ENCODE measurements at places on chromosomes 2 and 18.

- DNase-seq: no peak
These were observed 1.2 kb downstream of the SFT2D3 start for GRCh38 chr2:127702395-127703009.

DNA sequence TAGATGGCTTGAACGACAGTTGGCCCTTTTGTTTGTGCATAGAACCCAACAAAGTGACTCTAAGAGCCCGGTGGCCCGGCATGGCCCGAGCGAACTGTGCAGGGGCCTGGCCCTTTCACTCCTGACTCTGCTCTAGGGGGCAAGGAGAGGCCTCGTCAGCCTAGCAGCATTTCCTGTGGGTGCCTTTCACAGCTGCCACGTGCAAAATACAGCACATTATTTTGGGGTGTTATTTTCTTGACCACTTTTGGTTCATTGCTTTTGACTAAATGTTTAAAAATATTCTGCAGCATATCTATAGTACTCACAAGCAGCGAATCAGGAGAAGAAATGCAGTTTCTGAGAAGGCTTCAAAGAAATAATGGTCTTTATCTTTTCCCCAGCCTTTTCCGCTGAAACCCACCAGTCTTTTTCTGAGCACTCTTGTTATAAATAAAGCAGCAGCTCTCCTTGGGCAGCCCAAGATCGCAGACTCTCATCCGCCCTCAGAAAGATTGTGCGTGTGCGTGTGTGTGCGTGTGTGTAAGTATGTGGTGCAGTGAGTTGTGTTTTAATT, 31.3 kb downstream of the DGKD start:
- no peak for DNase-seq

- DNase-seq: no peak
These were observed 1.3 kb upstream of the GPC1 start for GRCh38 chr2:240433973-240434727.

GRCh38 chr2:241019441-241020139, 21.2 kb downstream of the SNED1 start:
- DNase-seq: no peak

Data from NCI-H1436 treated with DMSO at 0.1 percent for 48 hours (cell line).